Astrocyte (in vitro differentiated cells and primary cell): ENCODE measurements at places on chromosomes 16 and 17. TPM values are rescaled to one million over a fixed set of nuclear protein-coding genes. Genes with fewer than 3 reads are reported as not detected.
A peak's percentile ranks its signal among the peaks of the same experiment; 100 is the strongest.

DNA sequence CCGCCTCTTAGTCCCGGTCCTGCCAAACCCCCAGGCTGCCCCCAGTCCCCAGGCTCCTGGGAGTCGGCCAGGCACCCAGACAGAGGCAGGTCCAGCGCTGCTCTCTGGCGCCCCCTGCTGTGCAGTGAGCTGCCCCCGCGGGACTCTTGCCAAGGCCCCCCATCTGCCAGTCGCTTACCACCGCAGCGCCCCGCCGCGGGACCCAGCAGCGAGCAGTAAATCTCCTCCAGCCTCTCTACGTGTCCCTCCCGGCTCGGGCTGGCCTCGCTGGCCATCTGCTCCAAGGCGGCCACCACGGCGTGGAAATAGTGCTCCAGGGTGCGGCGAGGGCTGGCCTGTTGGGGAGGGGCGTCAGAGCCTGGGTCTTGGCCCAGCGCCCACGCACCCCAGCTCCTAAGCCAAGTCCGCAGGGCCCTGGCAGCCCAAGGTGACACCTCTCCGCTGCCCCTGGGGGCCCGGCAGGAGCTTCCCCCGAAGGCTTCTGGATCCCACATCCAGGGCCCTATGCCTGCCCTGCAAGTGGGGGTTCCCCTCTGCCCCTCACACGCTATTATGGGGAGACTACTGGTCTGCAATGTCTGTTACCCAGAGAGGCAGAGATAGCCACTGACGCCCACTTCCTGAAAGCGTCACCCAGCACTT, 33.7 kb upstream of the MFSD6L start:
- no peaks in the 10 kb centered on the region for H3K36me3 ChIP-seq
- H3K4me3 ChIP-seq = no peak overlapping the region
- peaks cover 2% of the 10 kb centered on the region for H3K27me3 ChIP-seq
- no peak overlapping the region for H3K27ac ChIP-seq
- no peak for DNase-seq

The CHST5 gene
- 0.09 TPM in 1 of 2 replicates, not detected in the other for total RNA-seq

DNA sequence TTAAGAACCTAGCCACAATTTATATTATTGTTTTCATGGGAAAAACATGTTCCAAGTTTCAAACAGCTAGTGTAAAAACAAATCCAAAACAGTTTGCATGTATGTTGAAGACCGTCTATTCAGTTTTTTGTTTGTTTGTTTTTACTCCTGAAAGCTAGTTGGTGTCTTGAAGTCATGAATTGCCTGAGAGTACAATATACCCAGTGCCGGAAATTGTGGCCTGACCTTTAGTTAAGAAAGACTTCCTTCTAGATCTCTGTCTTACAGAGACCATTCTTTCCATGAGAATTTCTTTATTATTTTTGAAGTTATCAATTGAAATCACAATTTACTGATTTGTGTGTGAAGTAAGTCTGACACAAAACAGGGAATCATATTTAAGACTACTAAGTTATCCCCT, 474.8 kb downstream of the KCNJ2 start:
- H3K27ac ChIP-seq = no peak overlapping the region
- no peak for DNase-seq
- H3K4me1 ChIP-seq = no peaks in the 10 kb centered on the region

DNA sequence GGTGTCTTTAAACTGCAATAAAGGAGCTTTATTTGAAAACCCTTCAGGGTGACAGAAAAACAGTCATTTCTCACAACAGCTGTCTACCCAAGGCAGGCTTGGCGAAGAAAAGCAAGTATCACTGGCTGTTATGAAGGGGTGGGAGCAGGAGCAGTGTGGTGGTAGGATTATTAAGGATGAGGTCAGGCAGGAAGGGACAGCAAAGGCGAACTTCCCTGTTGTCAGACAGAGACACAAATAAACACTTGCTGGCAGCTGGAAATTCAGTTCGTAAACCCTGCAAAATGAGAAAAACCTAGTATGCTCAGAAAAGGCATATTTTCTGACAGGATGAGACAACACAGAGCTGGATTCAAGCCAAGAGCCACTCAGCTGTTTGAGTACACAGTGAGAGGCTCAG, 416.3 kb upstream of the CDH5 start:
- no peaks in the 10 kb centered on the region for H3K4me1 ChIP-seq
- H3K36me3 ChIP-seq = no peaks in the 10 kb centered on the region
- no peak for DNase-seq
- H3K4me3 ChIP-seq = no peak overlapping the region
- H3K27ac ChIP-seq = no peak overlapping the region
- peaks cover 5% of the 10 kb centered on the region for H3K27me3 ChIP-seq

DNA sequence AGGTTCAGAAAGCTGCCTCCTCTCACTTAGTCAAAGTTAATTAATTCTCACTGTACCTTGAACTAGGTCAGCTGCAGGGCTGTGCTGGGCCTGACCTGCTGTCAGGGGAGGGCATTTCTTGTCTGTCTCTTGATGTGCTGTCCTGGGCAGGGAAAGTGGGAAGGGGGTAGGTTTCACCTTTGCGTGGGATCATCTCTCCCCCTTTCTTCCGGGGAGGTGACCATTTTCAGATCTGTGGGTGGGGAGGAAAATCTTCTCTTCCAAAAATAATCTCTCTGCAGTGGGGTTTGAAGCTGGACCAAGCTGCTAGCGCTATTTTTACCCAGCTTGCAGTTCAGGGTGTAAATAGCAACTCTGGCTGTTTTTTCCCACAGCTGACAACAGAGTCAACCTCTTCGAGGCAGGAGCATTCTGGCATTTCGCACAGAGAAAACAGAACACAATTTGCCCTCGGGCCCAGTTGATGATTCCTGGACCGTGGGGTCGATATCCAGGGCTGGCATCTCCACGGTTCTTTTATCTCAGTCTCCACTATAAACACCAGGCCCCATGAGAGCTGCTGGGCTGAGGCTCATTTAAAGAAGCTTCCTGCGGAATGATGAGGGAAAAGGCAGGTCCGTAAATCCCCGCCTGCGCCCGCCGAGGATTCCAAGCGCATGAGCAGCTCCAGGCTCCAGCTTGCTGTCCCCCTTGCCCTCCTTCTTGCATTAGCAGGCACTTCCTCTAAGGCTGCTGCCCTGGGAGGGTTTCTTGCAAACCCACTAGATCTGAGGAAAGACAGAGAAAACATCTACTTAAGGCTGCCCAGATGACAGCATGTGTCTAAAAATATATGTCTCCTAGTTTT, 93.9 kb downstream of the YPEL2 start:
- no peaks in the 10 kb centered on the region for H3K27me3 ChIP-seq
- H3K4me1 ChIP-seq = peaks cover 31% of the 10 kb centered on the region
- H3K36me3 ChIP-seq = no peaks in the 10 kb centered on the region
- DNase-seq = no peak
- peak overlapping the region; percentile 19 for H3K27ac ChIP-seq

The TLCD2 gene
- 5.9 and 6.0 TPM in 2 replicates for total RNA-seq

- no peak overlapping the region for H3K27ac ChIP-seq
- H3K36me3 ChIP-seq = no peaks in the 10 kb centered on the region
Measured at GRCh38 chr17:30224419-30224960, 11.0 kb downstream of the SLC6A4 start.

The SYT17 gene
- 2.5 and 4.8 TPM in 2 replicates for total RNA-seq

The ZNF750 gene
- total RNA-seq = 0.07 and 0.34 TPM in 2 replicates

GRCh38 chr17:10051112-10051511, 146.0 kb upstream of the RCVRN start:
- no peaks in the 10 kb centered on the region for H3K36me3 ChIP-seq
- H3K4me1 ChIP-seq = no peaks in the 10 kb centered on the region
- no peak for DNase-seq
- no peaks in the 10 kb centered on the region for H3K27me3 ChIP-seq

The ALOX15 gene
- 0.07 TPM in 1 of 2 replicates, not detected in the other for total RNA-seq

DNA sequence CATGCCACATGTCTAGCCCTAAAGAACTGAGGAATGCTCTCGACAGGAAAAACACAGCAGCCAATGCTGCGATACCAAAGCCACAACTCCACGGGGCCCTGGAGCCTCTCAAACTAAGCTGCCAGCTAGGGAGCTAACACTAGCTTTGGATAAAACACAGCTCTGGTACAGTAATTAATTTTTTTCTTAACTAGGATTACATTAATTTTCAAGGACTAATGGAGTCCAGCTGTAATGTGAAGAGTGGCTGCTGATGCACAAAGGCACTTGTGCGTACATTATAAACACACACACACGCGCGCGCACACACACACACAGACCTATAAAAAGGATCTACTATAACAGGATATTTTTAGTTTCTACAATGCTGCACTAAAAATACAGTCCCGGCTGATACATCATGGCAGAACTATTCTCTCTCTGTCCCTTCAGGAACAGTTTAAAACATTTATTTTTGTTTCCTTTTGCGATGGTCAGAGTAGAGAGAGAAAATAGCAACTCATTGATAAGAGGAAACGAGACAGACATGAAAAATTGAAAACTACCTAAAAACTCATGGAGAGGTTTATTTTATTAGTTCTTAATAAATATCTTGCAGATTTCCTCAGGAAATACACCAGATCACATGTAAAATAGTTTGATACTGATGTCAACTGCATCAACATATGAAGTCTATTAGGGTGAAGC, 88.5 kb downstream of the SMG6 start:
- H3K4me1 ChIP-seq = peaks cover 55% of the 10 kb centered on the region
- H3K27ac ChIP-seq = peak overlapping the region; percentile 98
- peak; percentile 93 for DNase-seq
- H3K27me3 ChIP-seq = no peaks in the 10 kb centered on the region
- peak overlapping the region; percentile 57 for H3K4me3 ChIP-seq
- no peaks in the 10 kb centered on the region for H3K36me3 ChIP-seq

The CDR2L gene
- 59.1 and 62.9 TPM in 2 replicates for total RNA-seq

The SCIMP gene
- not detected in 2 replicates for total RNA-seq

The PLD2 gene
- total RNA-seq = 21.4 and 29.3 TPM in 2 replicates

GRCh38 chr16:85735225-85735635, 15.7 kb downstream of the C16orf74 start:
- H3K4me1 ChIP-seq = no peaks in the 10 kb centered on the region
- DNase-seq = no peak
- no peaks in the 10 kb centered on the region for H3K36me3 ChIP-seq
- no peak overlapping the region for H3K4me3 ChIP-seq
- no peak overlapping the region for H3K27ac ChIP-seq

The HSPB9 gene
- not detected in 2 replicates for total RNA-seq

DNA sequence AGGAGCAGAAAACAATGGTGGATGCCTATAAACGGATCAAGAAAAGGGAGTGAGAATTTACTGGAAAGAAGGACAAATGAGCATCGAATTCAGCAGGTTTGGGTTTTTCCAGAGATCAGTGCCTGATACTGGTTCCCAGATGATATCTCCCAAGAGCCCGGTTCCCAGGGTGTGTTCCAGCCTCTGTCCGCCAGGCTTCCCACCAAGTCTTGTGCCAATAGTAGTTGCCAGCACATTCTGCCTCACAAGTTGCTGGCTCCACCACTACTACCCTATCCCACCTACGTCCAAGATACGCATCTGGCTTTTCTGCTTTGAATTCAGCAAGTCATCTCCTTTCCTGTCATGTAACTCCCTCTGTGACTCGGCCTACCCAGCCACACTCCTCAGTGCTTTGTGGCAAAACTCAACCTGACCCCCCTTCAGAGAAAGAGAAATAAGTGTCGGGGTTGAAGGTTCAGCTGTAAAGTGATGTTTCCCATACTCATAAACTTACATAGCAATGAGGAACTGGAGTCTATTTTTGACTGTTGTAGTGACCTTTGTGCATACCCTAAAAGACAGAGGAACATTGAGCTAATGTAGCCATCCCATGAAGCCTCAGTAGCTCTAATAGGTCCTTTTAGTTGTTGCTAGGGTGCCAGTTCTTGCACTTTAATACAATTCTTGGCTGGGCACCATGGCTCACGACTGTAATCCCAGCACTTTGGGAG, 277.0 kb downstream of the IRX3 start:
- H3K27me3 ChIP-seq = no peaks in the 10 kb centered on the region
- no peak overlapping the region for H3K27ac ChIP-seq
- H3K4me1 ChIP-seq = no peaks in the 10 kb centered on the region
- no peak overlapping the region for H3K4me3 ChIP-seq

DNA sequence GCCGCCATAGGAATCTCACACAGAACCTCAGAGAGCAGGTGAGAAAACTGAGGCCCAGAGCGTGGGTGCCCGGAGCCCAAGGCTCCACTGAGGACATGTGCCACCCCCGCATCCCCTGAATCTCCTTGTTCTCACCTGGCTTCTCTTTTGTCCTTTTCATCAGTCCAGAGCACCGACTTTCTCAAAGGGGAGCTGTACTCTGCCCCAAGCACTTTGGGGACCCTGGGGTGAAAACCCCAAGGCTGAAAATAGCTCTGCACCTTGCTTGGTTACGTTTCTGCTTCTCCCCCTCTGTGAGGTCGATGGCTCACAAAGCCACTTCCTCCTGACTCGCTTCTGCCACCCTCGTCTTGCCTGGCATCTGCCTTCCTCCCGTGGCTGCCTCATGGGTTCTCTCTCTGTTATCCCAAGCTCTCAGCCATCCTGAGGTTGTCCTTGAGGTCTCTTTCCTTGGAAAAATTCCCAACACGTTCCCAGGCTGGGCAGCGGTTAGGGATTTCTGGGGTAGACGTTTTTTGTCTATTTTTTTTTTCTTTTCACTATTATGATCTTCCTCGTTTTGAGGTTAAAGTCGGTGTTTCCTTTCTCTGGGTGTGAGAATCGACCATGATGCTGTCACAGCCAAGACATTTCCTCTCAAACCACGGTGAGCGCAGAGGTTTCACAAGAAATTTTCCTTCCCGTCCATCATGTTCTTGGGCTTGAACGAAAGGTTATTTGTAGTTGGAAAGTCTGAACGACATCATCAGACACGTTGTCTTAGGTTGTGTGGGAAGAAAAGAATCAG, 37.2 kb downstream of the IRF8 start:
- no peak overlapping the region for H3K27ac ChIP-seq
- peak; percentile 39 for DNase-seq
- no peaks in the 10 kb centered on the region for H3K4me1 ChIP-seq
- peaks cover 24% of the 10 kb centered on the region for H3K27me3 ChIP-seq
- no peaks in the 10 kb centered on the region for H3K36me3 ChIP-seq

DNA sequence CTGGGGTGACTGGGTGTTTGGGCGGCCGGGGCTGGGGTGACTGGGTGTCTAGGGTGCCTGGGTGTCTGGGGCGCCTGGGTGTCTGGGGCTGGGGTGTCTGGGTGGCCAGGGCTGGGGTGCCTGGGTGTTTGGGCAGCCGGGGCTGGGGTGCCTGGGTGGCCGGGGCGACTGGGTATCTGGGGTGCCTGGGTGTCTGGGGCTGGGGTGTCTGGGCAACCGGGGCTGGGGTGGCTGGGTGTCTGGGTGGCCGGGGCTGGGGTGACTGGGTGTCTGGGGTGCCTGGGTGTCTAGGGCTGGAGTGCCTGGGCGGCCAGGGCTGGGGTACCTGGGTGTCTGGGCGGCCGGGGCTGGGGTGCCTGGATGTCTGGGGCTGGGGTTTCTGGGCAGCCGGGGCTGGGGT, 13.4 kb upstream of the APRT start:
- no peak overlapping the region for H3K27ac ChIP-seq
- no peak for DNase-seq
- no peaks in the 10 kb centered on the region for H3K27me3 ChIP-seq
